ENCODE measurements at places on chromosomes 2 and 18.

- peak; percentile 73 for DNase-seq
Measured at GRCh38 chr2:237923481-237924163, 43.2 kb upstream of the UBE2F start.

- no peak for DNase-seq
Measured at GRCh38 chr2:86807468-86808275, 17.0 kb upstream of the CD8A start.

DNA sequence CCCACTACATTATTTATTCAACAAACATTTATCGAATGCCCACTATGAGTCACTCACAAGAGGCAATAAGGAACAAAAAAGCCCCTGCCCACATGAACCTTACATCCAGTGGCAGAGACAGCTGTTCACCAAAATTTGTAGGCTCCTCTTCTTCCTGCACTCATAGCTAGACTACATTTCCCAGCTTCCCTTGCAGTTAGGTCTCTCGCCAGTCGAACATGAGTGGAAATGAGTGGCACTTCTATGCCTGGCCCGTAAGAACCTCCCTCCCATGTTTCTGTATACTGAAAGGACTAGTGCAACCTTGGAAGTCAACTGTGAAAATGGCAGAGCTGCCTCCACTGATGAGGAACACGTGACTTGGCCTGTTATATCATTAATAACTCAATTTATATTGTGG, 19.4 kb upstream of the NCOA1 start:
- no peak for DNase-seq

- DNase-seq, result no peak
Measured at GRCh38 chr2:242056026-242056425, 186.5 kb downstream of the RTP5 start.

- DNase-seq, result no peak
Measured at GRCh38 chr2:152445791-152446201, 110.8 kb downstream of the FMNL2 start.

DNA sequence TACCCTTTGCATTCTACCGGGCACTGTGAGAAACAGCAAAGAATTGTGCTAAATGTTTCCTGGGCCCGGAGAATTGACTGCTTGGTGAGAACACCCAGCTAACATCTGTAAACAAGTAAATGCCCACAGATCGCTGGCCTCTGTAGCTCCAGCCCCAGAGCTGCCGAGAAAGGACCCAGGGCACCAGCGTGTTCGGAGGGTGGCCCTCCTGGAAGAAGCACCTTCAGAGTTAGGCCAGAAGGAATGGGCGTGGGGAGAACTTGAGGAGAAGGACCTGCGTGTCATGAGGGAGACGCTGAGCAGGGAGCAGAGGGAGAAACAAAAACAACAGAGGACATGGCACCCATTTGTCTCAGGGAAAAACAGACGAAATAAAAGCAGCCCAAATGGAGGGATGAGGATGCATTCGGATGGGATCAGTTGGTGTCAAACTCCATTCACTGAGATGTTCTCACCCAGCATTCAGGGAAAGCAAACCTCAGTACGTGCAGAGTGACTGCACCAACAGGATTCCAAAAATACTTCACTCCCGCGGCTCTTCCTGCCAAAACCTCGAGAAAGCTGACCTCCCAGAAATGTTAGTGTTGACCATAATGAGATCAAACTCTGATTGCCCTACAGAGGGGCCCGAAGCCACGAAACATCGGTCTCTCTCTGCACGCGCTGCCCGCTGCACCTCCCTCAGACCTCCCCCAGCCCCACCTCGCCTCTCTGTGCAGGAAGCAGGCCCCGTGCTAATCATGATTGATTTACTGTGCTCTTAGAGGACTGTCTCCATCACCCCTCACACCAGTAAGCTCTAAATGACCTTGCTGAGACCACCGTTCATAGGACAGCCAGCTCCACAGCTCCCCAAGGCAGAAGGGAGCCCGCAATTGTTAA, 376.3 kb upstream of the SALL3 start:
- DNase-seq, result no peak

Measured in stimulated activated naive CD4-positive, alpha-beta T cell treated with Interleukin-2 at 50 U/mL for 16 hours (primary cell).